ENCODE measurements at places on chromosomes 16 and 17.
A peak's percentile ranks its signal among the peaks of the same experiment; 100 is the strongest.

DNA sequence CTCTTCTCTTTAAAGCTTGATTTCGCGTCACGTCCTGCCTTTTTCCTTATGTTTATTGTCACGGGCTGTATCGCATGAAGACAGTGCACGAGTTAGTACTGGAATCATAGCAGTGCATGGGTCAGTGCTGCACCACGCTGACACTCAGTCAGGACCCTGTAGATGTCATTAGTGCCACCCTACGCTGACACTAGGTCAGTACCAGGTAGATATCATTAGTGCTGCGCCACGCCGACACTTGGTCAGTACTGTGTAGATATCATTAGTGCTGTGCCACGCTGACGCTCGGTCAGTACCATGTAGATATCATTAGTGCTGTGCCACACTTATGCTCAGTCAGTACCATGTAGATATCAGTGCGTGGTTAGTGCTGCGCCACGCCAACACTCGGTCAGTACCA lies 106.2 kb upstream of the ZNF469 start:
- no peak for DNase-seq

- no peak for DNase-seq
Measured at GRCh38 chr17:44904001-44904984, 5.0 kb upstream of the EFTUD2 start.

DNA sequence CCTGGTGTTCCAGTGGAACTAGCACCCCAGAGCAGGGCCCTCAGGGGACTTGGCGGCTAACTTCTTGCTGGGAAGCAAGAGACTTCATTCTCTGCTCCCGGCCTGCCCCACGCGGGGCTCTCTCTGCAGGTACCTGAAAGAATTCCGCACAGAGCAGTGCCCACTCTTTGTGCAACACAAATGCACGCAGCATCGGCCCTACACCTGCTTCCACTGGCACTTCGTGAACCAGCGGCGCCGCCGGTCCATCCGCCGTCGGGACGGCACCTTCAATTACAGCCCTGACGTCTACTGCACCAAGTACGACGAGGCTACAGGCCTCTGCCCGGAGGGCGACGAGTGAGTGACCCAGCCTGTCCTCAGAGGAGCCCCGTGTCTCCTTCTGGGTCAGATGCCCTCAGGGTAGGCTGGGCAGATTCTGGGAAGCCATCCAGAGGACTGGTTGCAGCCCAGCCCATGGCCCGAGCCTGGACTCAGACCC lies 25.1 kb downstream of the UNK start:
- DNase-seq, result no peak

GRCh38 chr16:89442588-89442987 lies 47.8 kb downstream of the ANKRD11 start:
- no peak for DNase-seq

DNA sequence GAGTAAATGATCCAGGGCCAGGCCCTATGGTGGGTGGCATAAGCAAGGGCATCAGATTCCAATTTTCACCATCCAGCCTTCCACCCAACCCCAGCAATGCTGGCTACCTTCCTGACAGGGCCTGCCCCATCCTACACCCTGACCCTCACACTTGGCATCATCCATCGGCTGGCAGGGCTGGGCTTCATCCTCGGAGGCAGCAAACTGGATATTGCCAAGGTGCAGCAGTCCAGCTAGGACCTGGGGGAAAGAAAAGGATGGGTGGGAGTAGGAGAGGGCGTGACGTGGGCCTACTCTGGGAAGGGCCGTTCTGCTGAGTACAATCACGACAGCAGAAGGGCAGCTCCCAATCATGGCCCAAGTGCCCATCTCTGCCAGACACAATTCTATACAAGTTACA lies 23.5 kb downstream of the MYO19 start:
- DNase-seq, result no peak

DNA sequence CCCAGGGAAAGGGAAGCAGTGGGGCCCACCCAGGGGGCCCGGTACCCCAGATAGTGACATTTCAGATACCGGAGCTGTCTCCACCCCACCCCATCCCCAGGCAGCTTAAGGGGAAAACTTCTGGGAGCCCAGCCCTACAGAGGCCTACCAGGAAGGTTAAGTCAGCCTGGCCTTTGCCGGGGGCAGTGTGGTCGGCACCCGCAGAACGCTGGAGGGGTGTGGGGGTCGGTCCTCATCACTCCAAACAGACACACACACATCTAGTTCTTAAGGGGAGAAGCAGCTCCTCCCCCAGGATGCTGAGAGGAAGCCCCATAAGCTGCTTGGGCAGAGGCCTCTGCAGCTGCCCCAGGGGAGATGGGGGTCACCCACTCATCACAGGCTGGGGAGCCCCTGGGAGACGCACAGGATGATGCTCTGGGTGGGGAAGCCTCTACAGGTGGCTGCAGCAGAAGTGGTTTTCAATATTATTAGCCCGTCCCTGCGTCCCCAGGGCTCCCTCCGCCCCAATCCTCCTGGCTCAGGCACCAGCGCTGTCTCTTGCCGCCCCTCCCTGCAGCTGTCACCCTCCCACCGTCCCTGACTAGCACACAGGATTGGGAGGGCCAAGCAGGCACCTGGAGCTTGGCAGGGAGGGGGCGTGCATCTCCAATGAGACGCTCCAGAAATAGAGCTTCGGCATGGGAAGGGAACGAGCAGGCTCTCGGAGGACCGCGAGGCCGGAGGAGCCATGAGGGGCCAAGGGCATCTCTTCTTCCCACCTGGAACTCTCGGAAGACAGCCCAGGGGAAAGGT lies 1.4 kb upstream of the ABR start:
- no peak for DNase-seq

DNA sequence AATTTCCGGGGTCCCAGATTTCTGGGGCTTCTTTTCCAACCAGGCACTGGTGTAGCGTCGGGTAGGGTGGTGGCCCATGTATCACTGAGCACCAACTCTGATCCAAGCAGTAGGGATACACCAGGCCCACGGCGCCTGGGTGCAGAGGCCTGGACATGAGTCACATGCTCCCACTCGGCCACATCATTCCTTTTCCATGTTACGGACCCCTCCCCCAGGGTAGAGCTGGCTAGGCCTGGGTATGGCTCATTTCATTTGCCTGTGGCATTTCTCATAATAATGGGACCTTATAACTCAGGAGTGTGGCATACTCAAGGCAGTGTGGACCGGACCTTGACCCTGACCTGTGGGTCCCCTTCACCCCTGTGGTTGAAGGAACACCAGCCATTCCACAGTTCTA lies 18.0 kb upstream of the NDRG4 start:
- DNase-seq, result no peak

- no peak for DNase-seq
Measured at GRCh38 chr17:35283767-35284166, 40.9 kb downstream of the SLFN5 start.

- peak; percentile 50 for DNase-seq
Measured at GRCh38 chr17:19237389-19238166, 412 bp downstream of the EPN2 start.

GRCh38 chr17:80890196-80890920 lies 101.3 kb upstream of the CHMP6 start:
- DNase-seq, result no peak

- DNase-seq, result peak; percentile 45
Measured at GRCh38 chr17:29294580-29294900, 592 bp upstream of the NUFIP2 start.

DNA sequence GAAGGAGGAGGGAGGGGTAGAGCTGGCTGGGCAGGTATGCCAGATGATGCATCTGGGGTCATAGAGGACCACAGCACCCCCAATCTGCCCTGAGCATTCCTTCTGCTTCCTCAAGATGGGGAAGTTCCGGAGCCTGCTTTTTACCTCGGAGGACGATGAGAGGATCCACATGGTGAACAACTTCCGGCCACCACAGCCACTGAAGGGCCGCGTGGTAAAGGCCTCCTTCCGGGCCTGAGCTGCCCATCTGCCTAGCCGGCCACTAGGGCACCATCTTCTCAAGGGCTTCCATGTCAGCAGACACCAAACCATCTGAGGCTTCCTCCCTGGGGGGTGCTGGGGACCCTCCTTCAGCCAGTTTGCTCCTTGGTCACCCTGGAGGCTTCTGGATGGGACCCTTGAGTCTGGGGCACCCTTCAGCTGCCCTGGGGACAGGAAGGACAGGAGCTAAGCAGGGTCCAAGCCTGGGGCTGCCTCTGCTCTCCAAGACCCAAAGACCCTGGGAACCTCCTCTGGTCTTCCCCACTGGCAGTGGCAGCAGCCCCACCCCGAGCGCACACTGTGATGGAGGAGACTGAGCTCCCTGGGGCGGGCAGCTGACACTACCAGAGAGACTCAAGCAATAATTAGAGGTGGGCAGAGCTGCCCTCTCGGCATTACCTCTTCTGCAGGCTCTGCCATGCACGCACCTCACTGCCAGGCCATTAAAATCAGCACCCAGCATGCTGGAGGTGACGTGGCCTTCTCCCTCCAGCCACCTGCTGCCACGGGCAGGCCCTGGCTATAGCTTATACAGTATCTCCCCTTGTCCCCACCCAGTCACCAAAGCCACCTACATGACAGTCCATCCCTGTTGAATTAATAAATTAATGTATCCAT lies 9.3 kb downstream of the CA7 start:
- no peak for DNase-seq

GRCh38 chr17:57567251-57567650 lies 177.8 kb downstream of the CCDC182 start:
- DNase-seq, result peak; percentile 99

DNA sequence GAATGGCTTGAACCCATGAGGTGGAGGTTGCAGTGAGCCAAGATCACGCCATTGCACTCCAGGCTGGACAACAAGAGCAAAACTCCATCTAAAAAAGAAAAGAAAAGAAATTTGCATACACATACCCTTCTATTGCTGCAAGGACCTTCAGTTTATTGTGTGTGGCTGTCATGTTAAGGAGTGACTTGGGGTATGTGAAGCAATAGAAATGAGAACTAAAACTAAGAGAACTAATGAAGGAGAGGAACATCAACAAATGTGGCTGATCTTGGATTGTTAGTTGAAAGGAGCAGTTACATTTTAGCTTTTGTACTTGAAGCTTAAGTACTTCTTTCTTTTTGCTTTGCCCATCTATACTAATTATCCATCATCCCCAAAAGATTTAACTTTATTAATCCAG lies 12.7 kb upstream of the NSRP1 start:
- DNase-seq, result no peak

- no peak for DNase-seq
Measured at GRCh38 chr17:9232591-9233270, 211.4 kb downstream of the NTN1 start.

GRCh38 chr16:4801962-4802658 lies at the start of gene ROGDI:
Gene ROGDI, minus strand, starts transcription at chr16:4802633. Its CDS starts 62 bp downstream, at chr16:4802571.
- DNase-seq, result peak; percentile 57
